Right renal cortex interstitium (tissue), 3 donors: ENCODE measurements at places on chromosomes 2 and 18.

DNA sequence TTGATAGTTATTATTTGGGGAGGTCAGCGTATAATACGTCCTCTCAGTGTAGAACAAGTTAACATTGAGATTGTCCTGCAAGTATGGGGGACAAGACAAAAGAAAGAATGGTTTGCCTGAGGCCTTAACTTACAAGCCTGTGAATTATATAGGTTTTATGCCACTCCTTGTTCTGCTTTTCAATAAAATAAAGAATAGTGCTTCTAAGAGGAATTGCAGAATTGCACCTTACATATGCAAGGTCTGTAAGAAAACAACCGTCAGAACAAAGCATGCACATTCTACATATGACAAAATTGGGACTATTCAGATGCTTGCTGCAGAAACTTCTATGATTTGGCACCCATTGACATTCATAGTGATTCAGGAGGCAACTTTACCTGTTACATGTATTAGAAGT lies 785.0 kb downstream of the NR4A2 start:
- no peak for DNase-seq

DNA sequence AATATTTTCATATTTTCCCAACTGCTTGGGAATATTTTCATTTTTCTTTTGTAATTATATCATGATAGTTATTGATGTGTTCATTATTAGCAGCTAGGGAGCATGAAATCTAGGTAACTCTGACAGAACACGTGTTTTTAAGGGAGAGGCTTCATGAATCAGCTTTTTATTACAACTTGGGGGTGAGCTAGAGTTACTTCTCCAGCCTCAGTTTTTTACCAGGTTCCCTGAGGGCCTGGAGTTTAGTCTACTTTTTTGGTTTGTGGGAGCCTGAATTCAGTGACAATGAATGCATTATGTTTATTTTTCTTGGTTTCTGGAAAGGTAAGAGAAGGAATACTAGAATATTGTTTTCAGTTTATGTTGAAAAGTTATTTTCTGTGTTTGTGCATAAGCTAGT lies 18.0 kb downstream of the NAB1 start:
- DNase-seq, result no peak

GRCh38 chr2:111659361-111660333 lies 224.3 kb downstream of the ANAPC1 start:
- DNase-seq, result no peak

- no peak for DNase-seq
These were observed 888.4 kb downstream of the TSN start for GRCh38 chr2:122643725-122644329.

- no peak for DNase-seq
These were observed 2.8 kb upstream of the ECEL1 start for GRCh38 chr2:232490221-232491138.

GRCh38 chr2:11750422-11750821 lies 4.0 kb downstream of the LPIN1 start:
- DNase-seq, result no peak

DNA sequence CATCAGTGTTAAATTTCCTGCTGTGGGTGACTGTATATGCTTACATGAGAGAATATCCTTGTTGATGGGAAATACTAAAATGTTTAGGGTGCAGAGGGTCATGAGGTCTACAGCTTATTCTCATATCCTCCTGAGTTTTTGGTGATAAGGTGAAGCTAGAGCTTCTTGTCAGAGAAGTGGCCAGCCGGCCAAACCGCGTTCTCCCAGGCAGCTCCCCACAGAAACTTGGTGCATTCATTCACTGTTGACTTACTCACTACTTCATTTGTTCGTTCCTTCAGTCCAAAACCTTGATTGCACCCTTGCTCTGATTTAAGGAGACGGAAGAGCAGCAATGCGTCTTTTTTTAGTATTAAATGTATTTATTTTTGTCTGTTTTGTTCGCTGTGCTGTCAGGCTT lies 8.7 kb downstream of the SNED1 start:
- DNase-seq, result no peak

DNA sequence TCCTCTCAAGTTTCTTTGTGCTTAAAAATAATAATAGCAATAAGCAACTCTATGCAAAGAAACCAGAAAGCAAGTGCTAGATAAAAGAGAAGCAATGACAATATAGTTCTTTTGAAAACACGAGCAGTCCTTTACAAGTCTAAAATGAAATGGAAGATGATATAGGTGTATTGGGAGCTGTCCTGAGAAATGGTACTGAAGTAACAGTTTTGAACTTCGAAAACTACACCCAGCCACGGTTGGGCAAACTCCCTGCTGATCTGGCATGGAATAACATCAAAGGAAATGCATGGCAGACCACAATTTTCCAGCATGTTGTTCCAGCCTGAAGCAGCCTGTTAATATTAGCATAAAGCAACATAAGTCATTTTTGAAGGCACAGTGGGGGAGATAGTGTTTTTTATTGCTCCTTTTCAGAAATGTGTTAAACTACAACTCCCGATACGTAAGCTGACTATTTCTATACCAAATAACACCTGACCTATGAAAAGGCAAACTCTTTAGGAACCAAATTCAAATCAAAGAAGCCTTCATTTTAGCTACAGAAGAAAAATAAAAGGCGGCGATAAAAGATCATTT lies 596.1 kb upstream of the KLHL29 start:
- no peak for DNase-seq

GRCh38 chr2:237598468-237599208 lies 8.1 kb upstream of the RAB17 start:
- no peak for DNase-seq

- no peak for DNase-seq
These were observed 116.2 kb upstream of the ST6GAL2 start for GRCh38 chr2:107001964-107002696.

- no peak for DNase-seq
These were observed 226.6 kb downstream of the BABAM2 start for GRCh38 chr2:28117104-28117596.

- DNase-seq, result no peak
These were observed 194.3 kb downstream of the MTX2 start for GRCh38 chr2:176463546-176463945.

- DNase-seq, result no peak
These were observed 478.3 kb downstream of the FBXO15 start for GRCh38 chr18:73669297-73669696.

DNA sequence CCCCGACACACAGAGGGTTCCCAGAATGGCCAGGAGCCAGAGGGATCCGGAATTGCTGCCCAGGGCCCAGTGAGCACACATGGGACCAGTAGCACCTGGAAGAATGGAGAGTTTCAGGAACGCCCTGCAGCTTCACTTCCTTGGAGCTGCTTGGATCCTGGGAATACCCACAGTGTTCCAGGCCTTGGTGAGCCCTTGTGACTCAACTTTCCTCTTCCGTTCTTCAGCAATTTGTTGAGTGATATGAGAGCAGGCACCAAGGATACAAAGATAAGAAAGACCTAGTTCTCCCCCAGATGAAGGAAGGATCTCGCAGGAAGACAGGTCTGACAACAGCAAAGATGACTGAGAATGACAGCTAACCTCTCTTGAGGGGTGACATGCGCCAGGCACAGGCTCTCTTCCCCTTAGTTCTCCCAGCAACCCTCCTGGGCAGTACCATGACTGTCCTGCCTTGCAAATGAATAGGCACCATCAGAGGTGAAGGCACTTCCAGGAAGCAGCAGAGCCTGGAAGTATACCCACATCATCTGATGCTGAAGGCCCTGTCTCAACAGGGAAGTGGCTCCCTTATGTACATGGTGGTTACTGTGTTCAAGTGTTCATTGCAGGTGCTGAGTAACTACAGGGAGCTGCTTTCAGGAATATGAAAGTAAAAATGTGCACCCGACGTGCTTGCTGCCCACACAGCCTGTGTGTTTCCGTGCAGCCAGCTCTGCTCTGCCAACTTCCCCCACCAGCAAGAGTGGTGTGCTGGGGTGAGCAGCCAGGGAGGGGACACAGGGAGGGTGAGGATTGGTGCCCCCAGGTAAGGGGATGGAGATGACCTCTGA lies 116.2 kb downstream of the STPG4 start:
- no peak for DNase-seq

- no peak for DNase-seq
These were observed 1.2 kb downstream of the CBLN2 start for GRCh38 chr18:72542984-72543356.

DNA sequence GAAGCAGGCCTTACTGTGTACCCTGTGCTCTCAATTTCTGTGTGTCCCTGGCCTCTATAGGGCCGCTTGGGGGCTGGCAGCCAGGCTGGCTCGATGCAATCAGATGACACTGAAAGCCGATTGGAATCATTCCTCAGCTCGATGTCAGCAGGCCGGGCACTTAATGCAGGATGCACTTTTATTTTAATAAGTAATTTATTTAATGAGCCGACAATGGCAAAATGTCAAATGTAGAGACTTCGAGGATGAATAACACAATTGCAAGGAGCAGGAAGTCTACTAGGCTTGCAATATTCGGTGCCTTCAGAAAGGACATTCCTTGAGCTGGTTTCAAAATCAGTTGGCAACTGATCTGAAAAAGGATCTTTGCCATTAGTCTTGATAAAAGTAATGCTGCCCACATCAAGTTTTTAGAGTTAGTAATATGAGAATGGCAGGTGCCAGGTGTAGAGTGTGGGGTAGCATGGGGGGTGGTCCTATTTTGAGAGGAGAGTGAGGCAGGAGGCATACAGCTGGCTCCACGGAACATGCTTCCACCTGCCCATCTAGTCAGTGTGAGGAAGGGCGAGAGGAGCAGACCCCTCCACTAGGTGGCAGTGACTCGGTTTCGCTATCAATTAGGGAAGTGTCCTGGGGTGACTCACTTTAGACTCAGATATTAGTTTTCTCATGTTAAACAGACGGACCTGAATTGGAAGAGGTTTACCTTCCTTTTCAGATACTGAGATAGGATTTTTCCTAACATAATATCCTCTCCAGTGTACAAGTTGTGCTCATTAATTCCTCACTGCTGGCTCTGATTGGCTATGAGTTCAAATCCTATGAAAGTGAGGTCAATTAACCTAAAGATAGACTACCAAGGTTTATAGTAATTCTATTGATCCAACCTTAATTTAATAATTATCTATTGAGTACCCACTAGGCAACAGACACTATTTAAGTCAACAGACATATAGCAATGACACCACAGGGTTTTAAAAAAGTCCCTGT lies 80.9 kb downstream of the NABP1 start:
- DNase-seq, result no peak

GRCh38 chr2:168805615-168806014 lies 3.2 kb downstream of the NOSTRIN start:
- no peak for DNase-seq

DNA sequence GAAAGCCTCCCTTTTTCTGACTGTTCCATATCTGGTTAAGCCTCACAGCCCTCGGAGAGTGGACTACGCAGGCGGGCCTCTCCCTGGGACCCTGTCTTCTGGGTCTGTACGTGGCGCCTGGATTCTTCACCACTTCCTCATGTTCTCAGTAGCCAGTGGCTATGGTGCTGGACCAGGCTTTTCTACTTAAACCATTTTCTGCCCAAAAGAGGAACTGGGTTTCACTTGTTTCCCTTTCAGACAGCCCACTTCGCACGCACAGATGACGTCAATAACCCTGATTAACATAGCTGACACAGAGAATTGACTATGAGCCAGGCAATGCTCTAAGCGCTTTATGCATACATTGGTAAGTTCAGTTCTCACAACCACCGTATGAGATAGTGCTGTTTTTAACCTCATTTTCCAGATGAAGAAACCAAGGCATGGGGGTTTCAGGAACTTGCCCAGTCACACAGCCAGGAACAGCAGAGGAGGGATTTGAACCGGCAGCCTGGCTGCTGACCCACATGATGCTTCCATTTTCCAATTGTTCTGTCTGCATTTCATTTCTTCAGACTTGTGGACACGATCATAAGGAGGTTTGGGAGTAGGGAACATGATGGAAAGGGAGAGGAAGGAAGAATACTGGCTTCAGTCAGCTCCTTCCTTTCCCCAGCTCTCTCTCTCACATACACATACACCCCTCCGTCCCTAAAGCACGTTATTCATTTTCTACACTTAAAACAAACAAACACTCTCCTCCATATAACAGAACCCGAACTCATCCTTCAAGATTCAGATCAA lies 41.7 kb downstream of the MYOM1 start:
- DNase-seq, result no peak

DNA sequence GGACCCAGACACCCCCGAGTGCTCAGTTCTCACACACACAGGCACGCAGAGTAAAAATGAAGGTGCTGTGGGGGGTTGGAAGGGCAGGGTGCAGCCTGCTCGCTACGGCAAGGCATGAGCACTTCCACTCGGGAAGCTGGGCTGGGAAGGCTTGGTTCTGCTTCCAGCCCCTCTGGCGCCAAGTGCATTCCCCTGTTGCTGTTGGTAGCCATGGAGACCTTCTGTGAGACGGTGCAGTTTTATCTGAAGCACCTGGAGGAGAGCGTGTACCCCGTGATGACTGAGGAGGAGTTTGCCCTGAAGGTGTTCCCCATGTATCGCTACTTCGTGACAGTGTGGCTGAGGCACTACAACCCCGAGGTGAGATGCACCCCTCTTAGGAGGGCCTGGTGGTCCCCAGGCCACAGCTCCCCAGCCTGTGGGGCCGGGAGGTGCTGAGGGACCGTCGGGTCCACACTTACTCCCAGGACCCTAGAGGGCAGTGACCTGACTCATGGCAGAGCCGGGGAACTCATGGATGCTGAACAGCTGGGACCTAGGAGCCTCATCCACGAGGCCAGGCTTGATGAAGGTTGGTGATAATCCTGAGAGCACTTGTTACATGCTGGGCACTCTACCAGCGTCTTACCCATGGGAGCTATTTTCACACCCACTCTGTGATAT lies 15.5 kb downstream of the MROH2A start:
- DNase-seq, result no peak

DNA sequence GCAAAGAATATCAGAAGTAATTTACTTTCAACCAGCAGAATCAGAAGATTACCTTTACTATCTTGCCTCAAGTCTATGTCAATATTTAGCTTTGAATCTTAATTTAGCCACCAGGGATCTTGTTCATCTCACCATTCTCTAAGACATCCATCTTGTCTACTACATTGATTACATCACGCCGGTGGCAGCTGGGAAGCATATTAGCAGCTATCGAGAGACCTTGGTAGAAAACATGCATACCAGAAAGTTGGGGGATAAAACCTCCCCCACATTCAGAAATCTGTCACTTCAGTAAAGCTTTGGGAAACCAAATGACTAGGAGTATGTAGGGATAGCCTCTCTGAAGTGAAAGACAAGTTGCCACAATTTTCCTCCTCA lies 703.8 kb upstream of the FSHR start:
- no peak for DNase-seq

- DNase-seq, result no peak
These were observed 253.5 kb downstream of the NCKAP5 start for GRCh38 chr2:133314795-133315194.

GRCh38 chr2:236353594-236353942 lies 89.4 kb upstream of the ASB18 start:
- no peak for DNase-seq

GRCh38 chr2:25123682-25124081 lies 44.7 kb downstream of the POMC start:
- no peak for DNase-seq

GRCh38 chr2:54677476-54678265 lies 45.8 kb upstream of the EML6 start:
- no peak for DNase-seq

DNA sequence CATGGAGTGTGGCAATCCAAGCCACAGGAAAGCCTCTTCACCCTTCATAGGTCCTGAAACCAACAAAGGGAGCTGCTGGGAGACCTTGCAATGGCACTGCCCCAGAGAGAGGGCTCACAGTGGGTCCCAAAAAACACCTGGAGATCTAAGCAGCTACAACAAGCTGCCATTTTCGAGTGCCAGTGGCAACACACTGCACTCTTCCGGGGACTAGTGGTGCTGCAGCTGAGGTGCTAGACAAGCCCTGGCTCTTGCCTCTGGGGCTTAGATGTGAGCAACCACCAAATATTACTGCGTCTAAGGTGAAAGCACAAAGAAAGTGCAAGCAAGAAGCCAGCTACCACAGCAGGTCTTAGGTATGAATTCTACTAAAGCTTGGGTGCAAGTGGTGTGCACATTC lies 192.9 kb downstream of the NOL4 start:
- no peak for DNase-seq
